ENCODE measurements at places on chromosomes 5 and 9.

GRCh38 chr5:102271759-102272158 lies 24.3 kb downstream of the SLCO4C1 start:
- no peak for DNase-seq

DNA sequence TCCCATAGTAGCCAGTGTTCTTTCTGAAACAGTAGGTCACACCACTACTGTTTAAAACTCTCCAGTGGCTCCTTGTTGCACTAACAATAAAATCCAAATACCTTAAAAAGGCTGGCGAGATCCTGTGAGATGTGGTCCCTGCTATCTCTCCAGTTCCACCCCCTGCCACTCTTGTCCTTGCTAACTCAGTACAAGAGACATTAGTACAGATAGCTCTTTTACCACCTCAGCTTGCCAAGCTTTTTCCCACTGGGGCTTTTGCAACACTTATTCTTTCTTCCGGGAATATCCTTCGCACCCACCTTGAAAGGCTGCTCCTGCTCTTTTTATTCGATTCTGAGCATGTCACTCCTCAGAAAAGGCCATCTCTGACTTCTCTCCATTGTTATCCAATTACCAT lies 14.9 kb downstream of the NIPSNAP3B start:
- no peak for DNase-seq

- DNase-seq = no peak
These were observed 12.2 kb downstream of the IL9 start for GRCh38 chr5:135883441-135883840.

- no peak for DNase-seq
These were observed 45.1 kb upstream of the FAM120A start for GRCh38 chr9:93406371-93406770.

All from NCI-H2107 (cell line).